Activated B cell treated with CpG ODN at 0.5 μM for 24 hours (primary cell): ENCODE measurements at places on chromosomes 3 and 15. TPM values are rescaled to one million over a fixed set of nuclear protein-coding genes. Genes with fewer than 3 reads are reported as not detected.

DNA sequence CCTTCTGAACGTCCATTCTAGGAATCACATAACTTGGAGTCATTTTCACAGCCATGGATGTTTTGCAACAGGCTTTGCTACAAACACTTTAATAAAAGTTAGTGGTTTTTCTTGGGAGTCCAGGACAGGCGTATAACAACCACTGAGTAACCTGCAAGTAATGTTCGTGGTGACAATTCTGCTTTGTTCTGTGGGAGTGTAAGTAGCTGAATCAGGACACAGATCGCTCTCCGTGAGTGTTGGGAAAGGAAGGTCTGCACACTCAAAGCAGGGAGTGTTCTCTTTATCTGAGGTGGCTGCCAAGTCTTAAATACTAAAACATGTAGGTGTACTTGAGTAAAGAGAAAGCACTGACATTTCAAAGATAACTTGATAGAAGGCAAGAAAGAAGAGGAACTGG, 7.9 kb upstream of the BNC1 start:
- H3K27ac ChIP-seq, result no peak overlapping the region
- H3K36me3 ChIP-seq, result no peaks in the 10 kb centered on the region
- H3K4me3 ChIP-seq, result no peak overlapping the region
- peaks cover 22% of the 10 kb centered on the region for H3K27me3 ChIP-seq
- H3K4me1 ChIP-seq, result no peaks in the 10 kb centered on the region
- no peak for DNase-seq

- no peak for DNase-seq
- H3K4me3 ChIP-seq, result no peak overlapping the region
- peaks cover 23% of the 10 kb centered on the region for H3K27me3 ChIP-seq
- H3K36me3 ChIP-seq, result no peaks in the 10 kb centered on the region
These were observed 37.1 kb downstream of the CTXND1 start for GRCh38 chr15:80214910-80215309.

DNA sequence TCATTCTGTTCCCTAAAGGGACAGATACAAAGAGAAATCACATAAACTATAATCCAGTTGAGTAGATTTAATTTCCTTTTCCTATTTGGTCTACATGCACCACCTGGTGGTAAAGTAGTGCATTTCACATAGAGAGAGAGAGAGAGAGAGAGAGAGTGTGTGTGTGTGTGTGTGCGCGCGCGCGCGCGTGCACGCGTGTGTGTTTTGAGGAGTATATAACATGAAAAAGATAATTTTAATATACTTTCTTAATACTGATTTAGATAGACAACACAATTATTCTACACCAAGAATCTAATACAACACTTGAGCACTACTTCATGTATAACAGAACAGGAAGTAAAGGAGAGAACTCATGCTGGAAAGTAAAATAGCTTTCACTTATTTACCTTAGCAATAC, 1.1 kb upstream of the FGF7 start:
- H3K27me3 ChIP-seq, result peaks cover 3% of the 10 kb centered on the region
- H3K27ac ChIP-seq, result no peak overlapping the region
- H3K36me3 ChIP-seq, result no peaks in the 10 kb centered on the region
- DNase-seq, result peak; percentile 18
- H3K4me3 ChIP-seq, result no peak overlapping the region

- no peak overlapping the region for H3K4me3 ChIP-seq
- H3K4me1 ChIP-seq, result peaks cover 23% of the 10 kb centered on the region
- H3K27me3 ChIP-seq, result peaks cover 3% of the 10 kb centered on the region
- no peak overlapping the region for H3K27ac ChIP-seq
- H3K36me3 ChIP-seq, result no peaks in the 10 kb centered on the region
- no peak for DNase-seq
These were observed 30.5 kb upstream of the XIRP1 start for GRCh38 chr3:39222939-39223338.

GRCh38 chr3:161674402-161674801, 177.8 kb downstream of the OTOL1 start:
- DNase-seq, result no peak
- H3K27me3 ChIP-seq, result no peaks in the 10 kb centered on the region
- no peak overlapping the region for H3K4me3 ChIP-seq
- H3K36me3 ChIP-seq, result no peaks in the 10 kb centered on the region
- no peak overlapping the region for H3K27ac ChIP-seq

GRCh38 chr15:68349151-68349550, 71.6 kb downstream of the FEM1B start:
- H3K27ac ChIP-seq, result no peak overlapping the region
- H3K4me3 ChIP-seq, result no peak overlapping the region
- H3K27me3 ChIP-seq, result peaks cover 4% of the 10 kb centered on the region
- no peak for DNase-seq

PLA1A gene
- total RNA-seq, result 0.56 and 1.1 TPM in 2 replicates

DNA sequence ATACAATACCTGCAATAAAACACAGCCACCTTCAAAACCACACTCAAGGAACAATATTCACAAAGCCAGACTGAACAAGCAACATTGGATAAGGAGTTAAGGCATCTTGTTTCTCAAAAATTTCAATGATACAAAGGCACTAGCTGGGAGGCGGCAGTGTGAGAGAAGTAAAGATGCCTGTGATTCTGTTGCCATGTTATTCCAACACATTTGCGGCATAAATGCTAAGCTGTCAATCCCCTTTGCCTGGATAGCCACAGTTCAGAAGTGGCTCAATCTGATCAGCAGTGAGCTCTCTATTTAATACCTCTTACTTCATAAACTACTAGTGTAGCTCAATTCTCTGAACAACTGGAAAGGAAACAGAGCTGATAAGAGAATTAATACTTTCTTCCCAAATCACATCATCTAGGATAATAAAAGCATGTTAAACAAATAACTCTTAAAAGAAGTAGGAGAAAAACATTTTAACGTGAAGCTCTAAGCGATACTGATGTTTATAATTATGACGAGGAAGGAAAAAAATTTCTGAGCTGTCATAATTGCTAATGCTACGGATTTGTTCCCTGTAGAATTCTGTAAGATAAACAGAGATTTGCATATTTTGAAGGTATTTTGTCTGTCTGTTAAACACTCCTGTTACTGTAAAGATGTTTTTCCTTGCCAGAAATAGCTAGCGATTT, 358.4 kb downstream of the FOXP1 start:
- H3K27ac ChIP-seq, result peak overlapping the region; percentile 97
- peaks cover 72% of the 10 kb centered on the region for H3K4me1 ChIP-seq
- H3K36me3 ChIP-seq, result peaks cover 32% of the 10 kb centered on the region
- H3K4me3 ChIP-seq, result peak overlapping the region; percentile 89
- DNase-seq, result no peak

- H3K27me3 ChIP-seq, result no peaks in the 10 kb centered on the region
- H3K27ac ChIP-seq, result peak overlapping the region; percentile 56
- no peaks in the 10 kb centered on the region for H3K36me3 ChIP-seq
- no peak for DNase-seq
- H3K4me3 ChIP-seq, result no peak overlapping the region
- H3K4me1 ChIP-seq, result peaks cover 60% of the 10 kb centered on the region
These were observed 162.8 kb downstream of the SMAD6 start for GRCh38 chr15:66864871-66865281.

GRCh38 chr15:73139744-73140553, 87.7 kb downstream of the NEO1 start:
- peaks cover 3% of the 10 kb centered on the region for H3K27me3 ChIP-seq
- H3K36me3 ChIP-seq, result no peaks in the 10 kb centered on the region
- H3K4me3 ChIP-seq, result no peak overlapping the region
- H3K27ac ChIP-seq, result no peak overlapping the region

C2CD4A gene
- not detected in 2 replicates for total RNA-seq

DNA sequence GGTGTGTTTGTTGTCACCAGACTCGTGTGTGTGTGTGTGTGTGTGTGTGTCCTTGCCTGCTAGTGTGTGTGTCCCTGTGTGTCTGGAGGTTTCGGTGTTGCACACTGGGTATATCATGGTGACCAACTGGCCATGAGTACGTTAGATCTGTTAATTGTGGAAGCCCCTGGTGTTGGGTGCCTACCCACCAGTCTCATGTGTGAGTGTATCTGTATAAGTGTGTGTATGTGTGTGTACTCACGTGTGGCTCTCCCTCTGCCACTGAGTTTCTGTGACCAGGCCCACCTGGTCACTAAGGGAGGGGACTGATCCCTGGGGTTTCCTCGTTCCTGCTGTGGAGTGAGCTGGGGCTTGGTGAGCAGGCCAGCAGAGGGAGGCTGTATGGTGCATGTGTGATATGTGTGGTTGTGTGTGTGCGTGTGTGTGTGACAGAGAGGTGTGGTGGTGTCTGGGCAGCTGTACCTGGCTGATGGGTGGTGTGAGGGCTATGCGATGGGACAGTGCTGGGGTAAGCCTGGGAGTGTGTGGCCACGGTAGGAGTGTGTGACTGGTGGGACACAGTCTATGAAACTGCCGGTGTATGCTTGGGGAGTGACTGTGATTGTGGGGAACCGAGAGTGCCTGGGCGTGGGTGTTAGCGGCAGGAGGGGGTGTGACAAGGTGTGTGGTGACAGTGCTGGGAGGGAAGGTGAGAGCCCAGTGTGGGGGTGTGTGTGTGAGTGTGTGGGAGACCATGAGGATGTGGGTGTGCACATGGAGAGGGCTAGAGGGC, 1.8 kb downstream of the PRKCD start:
- no peaks in the 10 kb centered on the region for H3K27me3 ChIP-seq
- H3K36me3 ChIP-seq, result peaks cover 18% of the 10 kb centered on the region
- H3K27ac ChIP-seq, result peak overlapping the region; percentile 85
- H3K4me1 ChIP-seq, result peaks cover 70% of the 10 kb centered on the region
- H3K4me3 ChIP-seq, result peak overlapping the region; percentile 86
- DNase-seq, result peak; percentile 47

DNA sequence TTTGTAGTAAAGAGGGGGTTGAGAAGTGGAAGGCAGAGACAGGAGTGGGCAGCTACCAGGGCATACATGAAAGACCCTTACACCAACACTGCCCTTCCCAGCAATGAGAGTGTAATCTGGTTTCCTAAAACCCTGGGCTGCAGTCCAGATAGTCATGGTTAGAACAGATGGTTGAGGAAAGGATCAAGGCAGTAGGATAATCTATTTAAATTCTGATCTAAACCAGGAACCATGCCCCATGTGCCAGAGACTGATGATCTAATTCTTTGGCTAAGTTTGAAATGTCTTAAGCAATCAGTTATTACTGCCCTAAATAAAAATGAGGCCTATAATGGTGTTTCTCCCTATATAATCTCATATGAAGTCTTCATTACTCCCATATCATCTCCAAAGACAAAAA, 59.6 kb downstream of the PRTG start:
- no peak overlapping the region for H3K4me3 ChIP-seq
- H3K36me3 ChIP-seq, result no peaks in the 10 kb centered on the region
- peaks cover 12% of the 10 kb centered on the region for H3K4me1 ChIP-seq
- no peak for DNase-seq
- no peaks in the 10 kb centered on the region for H3K27me3 ChIP-seq

DUOXA1 gene
- total RNA-seq, result 0.15 and 0.33 TPM in 2 replicates

DNA sequence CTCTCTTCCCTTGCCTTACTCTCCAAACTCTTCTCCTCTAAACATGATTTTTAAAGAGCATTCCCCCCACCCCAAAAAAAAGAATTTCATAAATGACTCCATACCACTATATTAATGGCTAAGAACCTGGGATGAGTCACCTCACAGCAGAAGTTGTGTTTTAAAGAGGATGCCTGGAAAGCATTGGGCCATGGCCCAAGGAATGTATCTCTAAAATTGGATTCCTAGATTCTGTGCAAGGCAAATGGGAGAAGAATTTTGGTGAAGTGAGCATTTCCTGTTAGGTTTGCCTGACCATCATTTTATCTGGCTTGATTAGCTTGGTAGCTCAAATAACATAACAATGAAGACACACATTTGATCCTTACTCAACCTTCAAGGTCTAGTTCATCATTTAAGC, 251.4 kb downstream of the NR1D2 start:
- no peaks in the 10 kb centered on the region for H3K4me1 ChIP-seq
- H3K27me3 ChIP-seq, result peaks cover 12% of the 10 kb centered on the region
- DNase-seq, result no peak

DNA sequence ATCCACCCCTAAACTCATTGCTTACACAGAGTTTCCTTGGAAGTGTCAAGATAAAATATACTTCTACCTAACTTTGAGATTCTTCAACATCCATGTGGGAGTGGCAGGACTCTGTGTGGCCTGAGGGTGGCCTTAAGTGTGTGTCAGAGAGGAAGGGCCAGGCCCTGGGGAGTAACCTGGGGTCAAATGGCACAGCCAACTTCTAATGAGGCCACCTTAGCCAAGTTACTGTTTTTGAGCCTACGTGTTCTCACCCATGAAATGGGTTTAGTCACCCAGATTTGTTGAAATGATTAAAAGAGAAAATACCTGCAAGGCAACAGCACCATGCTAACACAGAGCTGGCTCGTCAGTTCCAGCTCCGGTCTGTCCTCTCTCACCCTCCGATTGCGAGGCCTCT, 28.5 kb upstream of the UBE2Q2 start:
- H3K27me3 ChIP-seq, result peaks cover 10% of the 10 kb centered on the region
- H3K27ac ChIP-seq, result no peak overlapping the region
- H3K4me3 ChIP-seq, result no peak overlapping the region
- H3K4me1 ChIP-seq, result peaks cover 2% of the 10 kb centered on the region

- peaks cover 20% of the 10 kb centered on the region for H3K27me3 ChIP-seq
- no peaks in the 10 kb centered on the region for H3K4me1 ChIP-seq
- H3K27ac ChIP-seq, result no peak overlapping the region
These were observed 22.5 kb upstream of the ROPN1 start for GRCh38 chr3:124014366-124014942.

C3orf20 gene
- 0.16 and 0.17 TPM in 2 replicates for total RNA-seq

DNA sequence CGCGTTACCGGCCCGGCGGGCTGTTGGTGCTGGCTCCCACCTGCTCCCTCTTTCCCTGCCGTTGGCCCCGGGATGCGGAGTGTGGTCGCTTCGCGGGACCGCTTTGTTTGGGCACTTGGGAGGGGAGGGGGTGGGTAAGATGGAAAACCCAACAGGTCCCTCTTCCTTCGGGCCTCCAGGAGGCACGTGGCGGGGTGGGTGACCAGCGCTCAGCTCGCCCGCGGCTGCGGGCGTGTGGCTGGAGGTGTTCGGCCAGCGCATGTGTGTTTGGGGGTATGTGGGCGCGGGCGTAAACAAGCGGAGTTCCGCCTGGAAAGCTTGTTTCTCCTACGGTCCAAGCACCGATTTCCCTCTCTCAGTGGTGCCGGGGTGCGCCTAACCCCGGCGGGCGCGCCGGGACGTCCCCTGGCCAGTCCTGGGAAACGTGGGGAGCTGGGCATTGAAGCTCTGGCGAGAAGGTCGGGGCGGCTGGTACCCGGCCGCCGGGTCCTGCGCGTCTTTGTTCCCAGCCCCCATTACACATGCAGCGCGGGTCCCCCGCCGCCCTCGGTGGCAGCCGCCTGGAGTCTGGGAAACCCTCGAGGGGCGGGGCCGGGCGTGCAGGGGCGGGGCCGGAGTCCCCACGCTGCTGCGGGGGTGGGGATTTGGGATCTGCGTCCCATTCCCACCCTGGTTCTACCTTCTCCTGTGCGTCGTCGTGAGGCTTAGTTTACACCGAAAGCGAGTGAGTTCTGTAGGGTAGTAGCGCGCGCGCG, 1.4 kb downstream of the ACVR2B start:
- peaks cover 14% of the 10 kb centered on the region for H3K4me1 ChIP-seq
- no peak for DNase-seq
- peak overlapping the region; percentile 92 for H3K4me3 ChIP-seq
- H3K27me3 ChIP-seq, result peaks cover 25% of the 10 kb centered on the region
- no peak overlapping the region for H3K27ac ChIP-seq

DNA sequence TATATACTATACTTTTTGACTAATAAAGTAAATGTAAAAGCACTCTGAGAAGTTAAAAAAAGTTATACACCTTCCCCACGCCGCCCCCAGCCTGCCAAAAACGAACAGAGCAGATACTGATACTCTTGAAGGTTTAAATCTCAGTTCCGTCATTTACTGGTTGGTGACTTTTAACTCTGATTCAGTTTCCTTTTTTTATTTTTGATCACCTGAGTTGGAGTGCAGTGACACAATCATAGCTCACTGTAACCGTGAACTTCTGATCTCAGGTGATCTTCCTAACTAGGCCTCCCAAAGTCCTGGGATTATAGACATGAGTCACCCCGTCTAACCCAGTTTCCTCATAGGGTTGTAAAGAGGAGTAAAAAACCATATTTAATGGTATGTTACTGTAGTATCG, 3.3 kb upstream of the TIPIN start:
- peaks cover 24% of the 10 kb centered on the region for H3K4me1 ChIP-seq
- DNase-seq, result no peak
- H3K27ac ChIP-seq, result peak overlapping the region; percentile 73
- peak overlapping the region; percentile 28 for H3K4me3 ChIP-seq
- no peaks in the 10 kb centered on the region for H3K27me3 ChIP-seq

PRSS50 gene
- total RNA-seq, result not detected in 2 replicates
